Activated CD8-positive, alpha-beta memory T cell treated with anti-CD3 and anti-CD28 coated beads, Interleukin-2, amount 10 ng/mL, durations not matched to agents 7 days and 5 days (primary cell): ENCODE measurements at places on chromosomes 2 and 18. TPM values are rescaled to one million over a fixed set of nuclear protein-coding genes. Genes with fewer than 3 reads are reported as not detected.

ST6GAL2 gene
- total RNA-seq = not detected

BCL2 gene
- 143 TPM for total RNA-seq

KRCC1 gene
- 20.0 TPM for total RNA-seq

CCDC178 gene
- total RNA-seq = not detected

- H3K27ac ChIP-seq = peak overlapping the region; percentile 97
- H3K4me3 ChIP-seq = peak overlapping the region; percentile 78
- H3K36me3 ChIP-seq = peaks cover 15% of the 10 kb centered on the region
- DNase-seq = peak; percentile 63
- H3K27me3 ChIP-seq = no peaks in the 10 kb centered on the region
- H3K4me1 ChIP-seq = peaks cover 54% of the 10 kb centered on the region
Observed at GRCh38 chr2:241617431-241618154, 19.4 kb downstream of the THAP4 start.

DNA sequence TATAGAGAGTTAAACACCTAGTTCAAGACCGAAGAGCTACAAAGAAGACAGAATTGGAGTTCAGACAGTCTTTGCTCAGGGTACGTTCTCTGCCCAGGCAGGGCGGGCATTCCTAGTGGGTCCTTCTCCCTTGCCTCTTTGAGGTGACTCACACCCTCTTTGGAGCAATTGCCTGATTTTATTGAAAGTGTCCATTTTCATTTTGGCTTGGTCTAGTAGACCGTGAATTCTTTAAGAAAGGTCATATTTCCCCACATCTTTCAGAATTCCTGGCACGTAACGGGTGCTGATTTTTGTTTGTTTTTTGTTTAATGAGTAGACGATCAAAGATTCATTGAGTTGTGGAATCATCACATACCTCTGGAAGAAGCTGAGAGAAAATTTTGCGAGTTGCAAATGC lies 871.5 kb downstream of the RNF144A start:
- no peak overlapping the region for H3K27ac ChIP-seq
- no peak overlapping the region for H3K4me3 ChIP-seq
- DNase-seq = no peak
- H3K4me1 ChIP-seq = no peaks in the 10 kb centered on the region
- no peaks in the 10 kb centered on the region for H3K27me3 ChIP-seq

DNA sequence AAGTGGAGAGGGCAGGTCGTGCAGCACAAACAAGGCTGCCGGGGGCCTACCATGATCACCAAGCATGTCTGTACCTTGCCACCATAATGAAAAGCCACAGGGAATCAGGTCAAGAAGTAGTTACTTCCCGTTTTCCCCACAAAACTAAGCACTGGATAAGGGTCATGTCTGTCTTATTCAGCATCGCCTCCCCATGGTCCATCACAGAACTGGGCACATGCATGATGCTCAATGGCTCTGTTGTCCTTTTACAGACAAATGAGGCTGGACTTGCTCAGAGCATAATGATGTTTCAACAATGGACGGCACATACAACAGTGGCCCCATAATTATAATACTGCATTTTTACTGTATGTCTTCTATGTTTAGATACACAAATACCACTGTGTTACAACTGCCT lies 27.5 kb downstream of the REEP1 start:
- no peak overlapping the region for H3K4me3 ChIP-seq
- DNase-seq = no peak
- H3K27me3 ChIP-seq = peaks cover 33% of the 10 kb centered on the region
- no peak overlapping the region for H3K27ac ChIP-seq
- no peaks in the 10 kb centered on the region for H3K36me3 ChIP-seq
- no peaks in the 10 kb centered on the region for H3K4me1 ChIP-seq

DNA sequence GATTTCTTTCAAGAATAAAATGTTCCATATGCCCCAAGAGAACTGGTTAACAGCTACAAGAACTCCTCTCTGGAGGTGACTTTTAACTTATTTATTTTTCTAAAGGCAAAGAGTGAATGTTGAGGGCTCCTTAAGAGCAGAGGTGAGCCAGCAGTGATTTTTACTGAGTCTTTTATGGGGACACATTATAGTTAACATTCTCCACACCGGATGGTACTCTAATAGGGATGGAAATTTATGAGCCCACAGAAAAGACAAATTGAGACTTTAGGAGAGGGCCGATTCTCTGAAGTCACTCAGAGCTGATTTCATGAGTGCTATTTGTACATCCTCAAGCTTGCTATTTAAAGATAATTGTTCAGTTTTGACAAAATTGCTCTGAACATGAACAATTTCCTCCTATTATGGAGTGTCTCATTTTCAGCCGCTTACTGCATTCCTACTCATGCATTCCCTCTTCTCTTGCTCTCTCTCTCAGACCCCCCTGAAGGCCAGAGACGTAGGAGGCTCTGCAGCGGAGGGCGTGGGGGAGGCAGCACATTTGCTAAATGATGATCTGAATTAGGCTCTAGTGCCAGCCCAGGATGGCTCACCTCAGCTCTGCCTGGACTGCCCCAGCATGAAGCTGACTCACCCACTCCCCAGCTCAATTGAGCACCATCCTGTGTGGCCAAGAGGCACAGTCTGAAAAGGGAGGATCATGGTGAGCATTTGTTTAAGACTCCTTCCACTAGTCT lies 5.9 kb upstream of the RPL37A start:
- peaks cover 4% of the 10 kb centered on the region for H3K36me3 ChIP-seq
- H3K4me1 ChIP-seq = peaks cover 26% of the 10 kb centered on the region
- no peak overlapping the region for H3K27ac ChIP-seq
- no peaks in the 10 kb centered on the region for H3K27me3 ChIP-seq

DNA sequence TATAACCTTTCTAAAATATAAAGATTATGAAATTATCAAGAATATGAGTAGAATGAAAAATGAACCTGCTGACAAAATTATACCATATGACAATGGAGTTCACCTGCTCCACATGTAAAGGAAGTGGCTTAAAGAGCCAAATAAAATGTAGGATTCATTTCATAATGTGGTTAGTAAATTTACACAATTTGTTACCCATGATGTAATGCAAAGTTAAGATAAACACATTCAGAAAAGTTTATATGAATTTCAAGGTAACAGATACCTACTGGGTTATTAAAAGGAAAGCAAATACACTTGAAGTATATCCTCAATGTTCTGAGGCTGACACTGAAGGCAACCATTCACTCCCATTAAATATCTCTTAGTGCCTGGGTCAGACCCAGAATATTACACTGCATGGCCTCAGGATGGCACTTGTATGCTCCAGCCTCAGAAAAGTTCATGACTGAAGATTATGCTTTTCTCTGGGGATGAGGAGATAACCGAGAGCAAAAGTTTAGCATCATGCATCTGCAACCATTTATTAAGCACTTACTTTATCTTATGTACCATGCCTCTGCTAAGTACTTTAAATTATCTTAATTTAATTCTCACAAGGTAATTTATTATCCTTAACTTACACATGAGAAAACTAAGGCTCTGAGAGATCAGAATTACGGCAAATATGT lies 6.2 kb downstream of the STRN start:
- peaks cover 48% of the 10 kb centered on the region for H3K4me1 ChIP-seq
- no peak overlapping the region for H3K27ac ChIP-seq
- H3K36me3 ChIP-seq = peaks cover 24% of the 10 kb centered on the region
- DNase-seq = no peak
- no peak overlapping the region for H3K4me3 ChIP-seq

DNA sequence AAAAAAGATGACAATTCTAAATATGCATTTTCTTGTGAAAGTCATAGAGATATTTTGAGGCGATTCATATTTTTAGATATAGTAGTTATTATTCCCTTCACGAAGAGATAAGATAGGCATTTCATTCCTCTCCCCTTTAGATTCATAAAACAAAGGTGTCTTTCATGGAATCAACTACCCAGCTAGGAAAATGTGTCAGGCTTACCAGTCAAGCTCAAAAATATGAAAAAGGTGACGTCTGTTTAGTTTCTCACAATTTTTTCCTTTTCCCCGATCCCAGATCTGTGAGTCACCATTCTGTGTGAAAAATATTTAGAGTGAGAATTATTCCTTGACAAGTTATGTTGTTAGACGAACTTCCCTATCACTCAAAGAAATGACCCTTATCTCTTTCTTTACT lies 95.4 kb upstream of the FN1 start:
- H3K4me1 ChIP-seq = no peaks in the 10 kb centered on the region
- DNase-seq = no peak
- H3K27me3 ChIP-seq = peaks cover 7% of the 10 kb centered on the region
- no peak overlapping the region for H3K27ac ChIP-seq

DNA sequence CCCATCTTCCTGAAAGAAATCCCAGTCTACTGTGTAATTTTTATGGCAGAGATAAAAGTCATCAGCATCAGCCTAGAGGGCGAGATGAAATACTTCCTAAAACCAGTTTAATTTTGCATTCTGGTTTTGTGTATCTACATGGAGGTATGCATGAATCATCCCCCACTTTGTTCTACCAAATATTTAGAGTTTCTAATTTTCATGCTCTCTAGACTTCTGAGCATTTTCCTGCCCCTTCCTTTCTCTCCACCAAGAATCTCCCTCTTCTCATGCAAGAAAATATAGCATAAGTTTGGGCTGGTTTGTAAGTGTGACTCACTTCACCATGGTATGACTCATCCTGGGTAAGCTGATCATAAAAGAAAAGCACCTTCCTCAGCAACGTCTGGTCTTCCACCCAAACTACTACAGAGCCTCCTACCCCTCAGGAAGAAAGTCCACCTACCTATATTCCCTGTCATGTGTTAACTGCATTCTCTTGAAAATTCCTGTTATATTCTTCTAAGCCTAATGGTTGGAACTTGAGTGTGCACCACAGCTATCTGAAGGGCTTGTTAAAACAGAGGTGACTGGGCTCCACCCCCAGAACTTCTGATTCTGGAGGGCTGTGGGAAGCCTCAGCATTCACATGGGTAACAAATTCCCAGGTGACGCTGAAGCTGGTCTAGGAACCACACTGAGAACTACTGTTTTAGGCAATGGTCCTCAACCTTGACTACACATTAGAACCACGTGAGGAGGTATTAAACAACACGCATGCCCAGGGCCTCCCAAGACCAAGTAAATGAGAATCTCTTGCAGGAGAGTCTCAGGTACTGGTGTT lies 37.4 kb upstream of the RAPGEF4 start:
- H3K27ac ChIP-seq = no peak overlapping the region
- H3K27me3 ChIP-seq = peaks cover 21% of the 10 kb centered on the region
- no peaks in the 10 kb centered on the region for H3K36me3 ChIP-seq
- H3K4me3 ChIP-seq = no peak overlapping the region

DNA sequence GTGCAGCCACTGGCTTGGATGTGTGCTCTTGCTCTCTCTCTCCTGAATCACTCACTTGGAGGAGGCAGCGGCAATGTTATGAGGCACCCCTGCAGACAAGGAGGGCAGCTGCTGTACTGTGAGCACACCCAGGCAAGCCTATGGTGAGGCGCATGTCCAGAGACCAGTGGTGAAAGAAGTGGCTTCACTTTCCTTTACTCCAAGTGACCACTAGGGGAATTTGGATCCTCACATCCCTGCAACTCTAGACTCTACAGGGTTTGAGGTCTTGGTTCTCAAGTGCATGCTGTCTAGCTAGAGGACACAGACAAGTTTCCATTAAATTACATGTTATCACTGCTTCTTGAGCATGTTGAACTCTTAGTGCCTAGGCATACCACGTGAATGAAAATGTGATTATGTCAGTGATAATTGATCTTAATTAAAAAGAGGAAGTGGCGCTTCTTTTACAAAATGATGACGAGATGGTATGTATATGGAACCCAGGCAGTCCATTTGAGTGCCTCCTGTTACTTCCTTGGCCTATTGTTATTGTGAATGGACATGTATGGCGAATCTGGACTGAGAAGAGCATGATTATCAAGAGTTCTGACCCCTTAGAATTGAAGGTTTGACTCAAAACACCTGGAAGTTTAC lies 181.0 kb upstream of the CDH2 start:
- no peaks in the 10 kb centered on the region for H3K36me3 ChIP-seq
- H3K27me3 ChIP-seq = no peaks in the 10 kb centered on the region
- no peak for DNase-seq
- H3K27ac ChIP-seq = no peak overlapping the region
- H3K4me1 ChIP-seq = no peaks in the 10 kb centered on the region

DNA sequence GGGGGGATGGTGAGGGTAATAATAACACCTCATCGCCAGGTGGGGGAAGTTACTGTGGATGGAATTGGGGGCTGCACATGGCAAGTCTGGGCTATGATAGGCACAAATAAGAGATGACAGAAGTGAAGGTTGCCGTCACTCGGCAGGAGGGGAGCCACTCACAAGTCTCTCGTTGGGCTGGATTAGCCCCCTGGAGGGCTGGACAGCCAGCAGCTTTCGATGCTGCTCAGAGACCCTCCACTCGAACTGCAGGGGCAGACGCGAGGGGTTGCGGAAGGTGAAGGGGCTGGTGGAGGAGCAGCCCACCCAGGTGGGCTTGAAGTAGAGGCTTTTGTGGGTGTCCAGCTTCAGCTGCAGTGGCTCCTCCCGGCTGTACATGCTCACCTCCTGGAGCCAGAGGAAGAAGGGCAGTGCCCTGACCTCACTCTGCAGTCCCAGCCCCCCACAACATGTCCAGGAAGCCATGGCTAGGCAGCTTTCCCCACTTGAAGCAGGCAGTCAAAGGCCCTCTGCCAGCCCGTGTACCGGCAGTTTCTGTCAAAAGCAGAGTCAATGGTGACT lies 18.2 kb downstream of the CFAP65 start:
- H3K4me3 ChIP-seq = no peak overlapping the region
- peaks cover 2% of the 10 kb centered on the region for H3K27me3 ChIP-seq
- H3K27ac ChIP-seq = no peak overlapping the region
- no peak for DNase-seq
- no peaks in the 10 kb centered on the region for H3K4me1 ChIP-seq
- H3K36me3 ChIP-seq = no peaks in the 10 kb centered on the region

DNA sequence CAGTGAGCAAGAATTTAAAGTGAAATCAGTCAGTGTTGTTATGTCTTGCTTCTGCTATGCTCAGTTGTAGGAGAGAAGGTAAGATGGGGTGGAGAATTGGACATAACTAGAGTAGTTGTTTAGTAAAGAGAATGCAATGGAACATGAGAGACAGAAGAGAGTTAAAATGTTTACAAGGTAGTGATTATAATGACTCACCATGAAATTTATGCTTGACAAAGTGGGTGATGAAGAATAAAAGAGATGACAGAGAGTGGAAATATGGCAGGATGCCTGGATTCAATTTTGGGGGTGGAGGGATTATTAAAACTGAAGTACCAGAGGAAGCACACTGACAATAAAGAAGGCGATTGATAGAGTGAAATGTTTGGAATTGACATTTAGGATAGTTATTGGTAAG lies 10.6 kb downstream of the SCG2 start:
- H3K4me3 ChIP-seq = no peak overlapping the region
- H3K4me1 ChIP-seq = no peaks in the 10 kb centered on the region
- no peak for DNase-seq
- H3K27me3 ChIP-seq = peaks cover 2% of the 10 kb centered on the region
- H3K36me3 ChIP-seq = no peaks in the 10 kb centered on the region

- H3K27ac ChIP-seq = no peak overlapping the region
- H3K27me3 ChIP-seq = peaks cover 8% of the 10 kb centered on the region
- peaks cover 3% of the 10 kb centered on the region for H3K4me1 ChIP-seq
- no peaks in the 10 kb centered on the region for H3K36me3 ChIP-seq
- DNase-seq = no peak
- no peak overlapping the region for H3K4me3 ChIP-seq
Observed at GRCh38 chr18:12034241-12035100, 53.2 kb downstream of the IMPA2 start.

GRCh38 chr18:52236131-52236530 lies 103.9 kb upstream of the DCC start:
- no peaks in the 10 kb centered on the region for H3K27me3 ChIP-seq
- no peaks in the 10 kb centered on the region for H3K4me1 ChIP-seq
- no peak overlapping the region for H3K4me3 ChIP-seq
- no peaks in the 10 kb centered on the region for H3K36me3 ChIP-seq
- DNase-seq = no peak
